AG08395 (cell line): ENCODE measurements at places on chromosomes 12 and 14.
A peak's percentile ranks its signal among the peaks of the same experiment; 100 is the strongest.

DNA sequence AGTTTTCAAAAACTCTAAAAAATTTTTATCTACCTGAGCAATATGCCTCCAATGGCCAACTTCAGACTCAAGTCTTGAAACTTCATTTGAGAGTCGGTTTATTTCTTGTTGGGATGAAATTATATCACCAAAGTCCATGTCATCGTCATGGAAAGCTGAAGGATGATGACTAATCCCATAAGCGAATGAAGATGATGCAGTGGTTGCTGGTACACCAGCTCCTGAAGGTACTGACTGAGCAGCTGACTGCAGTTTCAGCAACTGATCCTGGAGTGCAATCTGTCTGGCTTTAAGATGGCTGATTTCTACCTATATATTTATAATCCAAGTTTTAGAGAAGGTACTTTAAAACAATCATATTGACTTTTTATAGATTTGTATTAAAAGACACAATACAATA lies 18.3 kb downstream of the TRIP11 start:
- DNase-seq: no peak

GRCh38 chr12:21528953-21529352 lies 2.9 kb downstream of the SPX start:
- no peak for DNase-seq

GRCh38 chr12:14290951-14291350 lies 74.5 kb upstream of the ATF7IP start:
- no peak for DNase-seq

DNA sequence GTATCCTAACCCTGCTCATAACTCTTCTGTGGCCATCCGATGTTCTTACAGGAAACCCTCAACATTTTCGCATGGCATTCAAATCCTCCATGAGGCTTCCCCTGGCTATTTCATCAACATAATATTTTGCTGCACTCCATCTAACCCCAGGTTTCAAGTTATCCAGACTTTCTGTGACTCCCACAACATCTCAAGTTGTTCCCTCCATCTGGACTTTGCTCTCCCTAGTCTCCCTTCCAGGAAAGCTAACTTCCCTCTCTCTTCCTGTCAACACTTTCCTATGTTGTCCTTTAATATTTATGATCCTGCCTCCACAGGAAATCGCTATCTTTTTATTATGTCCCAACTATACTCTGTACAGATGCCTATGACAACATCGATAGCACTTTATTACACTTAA lies 146.1 kb downstream of the METTL25 start:
- no peak for DNase-seq

- no peak for DNase-seq
These were observed 34.9 kb downstream of the CREBL2 start for GRCh38 chr12:12646483-12647072.

DNA sequence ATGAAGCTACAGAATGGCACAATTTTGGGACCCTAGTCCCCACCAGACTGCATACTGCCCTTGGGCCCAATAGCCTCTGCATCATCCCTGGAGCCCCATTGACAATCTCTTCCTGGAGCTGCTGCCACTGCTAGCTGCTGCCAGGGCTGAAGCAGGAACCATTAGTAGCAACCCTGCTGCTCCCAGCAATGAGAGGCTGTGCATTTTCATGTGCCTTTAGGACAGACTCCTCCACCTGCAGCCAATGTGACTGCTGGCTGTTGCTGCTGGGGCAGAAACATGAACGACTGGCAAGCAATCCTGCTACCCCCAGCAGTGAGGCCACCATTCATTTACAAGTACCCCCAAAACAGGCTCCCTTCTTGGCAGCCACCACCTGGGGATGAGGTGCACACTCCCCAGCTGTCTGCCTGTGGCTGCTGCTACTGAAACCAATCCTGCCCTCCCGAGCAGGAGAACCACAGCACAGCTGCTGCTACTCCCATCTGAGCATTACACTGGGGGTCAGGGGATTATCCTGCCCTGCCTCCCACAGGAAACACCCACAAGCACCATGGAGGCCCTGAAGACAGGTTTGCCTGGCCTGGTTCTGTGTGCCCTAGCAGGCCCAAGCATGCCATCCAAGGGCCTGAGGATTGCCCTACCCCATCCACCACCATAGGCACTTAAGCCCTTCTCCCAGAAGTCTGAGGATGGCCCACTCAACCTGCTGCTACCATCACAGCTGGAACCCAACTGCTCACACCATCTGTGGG lies 181.0 kb downstream of the MYRFL start:
- no peak for DNase-seq

GRCh38 chr12:129064209-129064855 lies 211.1 kb downstream of the GLT1D1 start:
- no peak for DNase-seq

GRCh38 chr12:116133149-116133548 lies 144.3 kb downstream of the MED13L start:
- no peak for DNase-seq

- peak; percentile 55 for DNase-seq
These were observed 598 bp downstream of the KDM2B start for GRCh38 chr12:121579981-121580868.

GRCh38 chr12:75585330-75585729 lies 73.9 kb upstream of the KRR1 start:
- DNase-seq: peak; percentile 50

GRCh38 chr12:42945927-42946326 lies 356.4 kb upstream of the PRICKLE1 start:
- no peak for DNase-seq
